ENCODE measurements at places on chromosomes 7 and 10.

DNA sequence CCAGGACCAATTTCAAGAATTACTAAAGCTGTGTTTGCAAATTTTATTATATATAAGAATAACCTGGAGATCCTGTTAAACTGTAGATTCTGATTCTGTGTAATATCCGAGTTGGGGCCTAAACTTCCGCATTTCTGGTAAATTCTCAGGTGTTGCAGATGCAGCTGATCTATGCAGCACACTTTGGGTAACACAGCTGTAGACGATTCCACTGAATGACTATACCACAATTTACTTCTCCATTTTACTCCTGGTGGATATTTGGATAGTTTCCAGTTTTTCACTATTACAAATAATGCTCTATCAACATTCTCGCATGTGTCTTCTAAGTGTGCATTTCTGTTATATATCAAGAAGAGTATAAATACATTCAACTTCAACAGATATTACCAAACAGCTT is 7.5 kb downstream of the GDI2 start:
- DNase-seq = no peak

DNA sequence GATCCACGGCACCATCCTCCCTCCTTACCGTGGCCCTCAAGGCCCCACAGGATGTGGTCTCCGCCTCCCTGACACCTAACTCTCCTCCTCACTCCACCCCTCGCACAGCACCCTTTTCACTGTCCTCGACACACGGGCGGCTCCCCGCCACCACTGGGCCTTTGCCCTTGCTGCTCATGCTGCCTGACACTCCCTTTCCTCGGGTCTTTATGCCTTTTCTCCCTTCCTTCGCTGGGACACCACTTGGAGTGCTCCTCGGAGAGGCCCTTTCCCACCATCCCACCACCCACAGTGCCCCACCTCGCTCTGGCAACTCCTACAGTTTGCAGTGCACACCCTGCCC is 7.9 kb upstream of the INMT start:
- no peak for DNase-seq

- DNase-seq = no peak
These were observed 96.8 kb downstream of the TCERG1L start for GRCh38 chr10:131214521-131215244.

GRCh38 chr10:88149906-88150305 is 286.5 kb downstream of the PTEN start:
- no peak for DNase-seq

GRCh38 chr10:109823196-109823595 is 100.1 kb downstream of the XPNPEP1 start:
- no peak for DNase-seq

- no peak for DNase-seq
These were observed 86.8 kb downstream of the GPR158 start for GRCh38 chr10:25261558-25261957.

GRCh38 chr10:124949543-124949942 is 7.6 kb downstream of the ZRANB1 start:
- no peak for DNase-seq

DNA sequence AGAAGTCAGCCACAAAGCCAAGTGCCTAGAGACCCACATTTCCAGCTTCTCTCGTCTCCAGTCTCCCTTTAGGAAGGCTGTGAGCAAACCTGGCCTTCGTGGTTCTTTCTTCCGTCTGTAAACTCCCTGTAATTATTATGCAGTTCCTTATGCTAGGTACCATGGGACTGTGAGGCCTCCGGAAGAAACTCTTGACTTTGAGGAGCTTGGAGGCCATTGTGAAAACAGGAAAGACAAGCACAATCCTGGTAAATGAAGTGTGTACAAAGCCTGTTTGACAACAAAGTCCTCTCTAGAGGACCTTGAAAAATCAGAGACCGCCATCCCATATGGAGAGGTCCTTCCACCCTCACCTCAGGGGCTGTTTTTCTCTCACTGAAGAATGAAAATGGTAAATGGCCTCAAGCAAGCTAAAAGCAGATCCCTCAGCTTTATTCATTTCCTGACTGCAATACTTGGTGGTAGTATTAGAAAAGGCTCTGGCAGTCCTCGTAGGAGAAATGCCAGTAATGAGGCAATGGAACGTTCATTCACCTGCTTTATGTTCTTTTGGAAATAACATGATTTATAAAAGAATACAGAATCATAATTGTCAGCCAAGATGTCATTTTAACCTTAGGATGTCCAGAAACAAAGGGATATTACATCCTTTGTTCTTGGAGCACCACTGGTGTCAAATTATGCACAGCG is 926.4 kb downstream of the LRMDA start:
- no peak for DNase-seq

DNA sequence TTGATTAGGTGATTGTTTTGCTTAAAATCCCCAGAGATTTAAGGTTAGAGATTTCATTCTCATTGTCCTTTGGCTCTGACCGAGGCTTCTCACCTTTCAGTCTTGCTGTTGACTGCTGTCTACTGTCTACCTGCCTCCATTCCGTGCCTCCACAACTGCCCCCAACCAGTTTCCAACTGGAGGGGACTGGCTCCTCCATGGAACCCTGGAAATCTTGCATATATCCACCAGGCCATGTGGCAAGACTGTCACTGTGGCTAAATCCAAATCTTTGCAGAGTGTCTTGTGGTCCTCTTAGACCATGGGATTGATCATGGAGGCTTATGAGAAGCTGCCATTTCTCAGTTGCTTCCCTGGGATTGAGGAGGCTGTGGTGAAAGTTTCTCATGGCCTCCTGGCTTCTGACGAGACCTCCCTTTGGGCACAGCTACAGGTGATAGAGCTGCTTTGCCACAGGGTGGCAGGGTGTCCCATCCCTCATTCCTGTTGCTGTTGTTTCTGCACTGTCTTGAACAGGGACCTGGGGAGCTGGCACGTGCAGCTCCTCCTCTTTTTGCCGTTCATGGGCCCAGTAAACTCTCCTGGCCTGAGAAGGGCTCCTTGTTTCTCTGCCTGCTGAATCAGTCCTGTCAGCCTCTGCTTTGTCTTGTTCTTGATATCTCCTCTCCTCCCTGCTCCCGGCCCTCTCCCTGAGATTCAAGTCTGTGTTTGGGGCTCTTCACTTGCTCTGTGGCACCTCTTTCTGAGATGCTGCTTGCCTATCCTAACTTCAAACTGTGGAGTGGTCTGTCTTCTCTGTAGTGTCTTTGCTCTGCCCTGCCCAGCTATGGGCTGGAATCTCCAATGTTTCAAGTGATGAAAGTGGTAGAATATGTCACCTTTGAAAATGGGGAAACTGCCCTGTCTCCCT is 63.6 kb upstream of the IGFBP3 start:
- no peak for DNase-seq
